Activated gamma-delta T cell (primary cell): ENCODE measurements at places on chromosomes 13 and 19.

DNA sequence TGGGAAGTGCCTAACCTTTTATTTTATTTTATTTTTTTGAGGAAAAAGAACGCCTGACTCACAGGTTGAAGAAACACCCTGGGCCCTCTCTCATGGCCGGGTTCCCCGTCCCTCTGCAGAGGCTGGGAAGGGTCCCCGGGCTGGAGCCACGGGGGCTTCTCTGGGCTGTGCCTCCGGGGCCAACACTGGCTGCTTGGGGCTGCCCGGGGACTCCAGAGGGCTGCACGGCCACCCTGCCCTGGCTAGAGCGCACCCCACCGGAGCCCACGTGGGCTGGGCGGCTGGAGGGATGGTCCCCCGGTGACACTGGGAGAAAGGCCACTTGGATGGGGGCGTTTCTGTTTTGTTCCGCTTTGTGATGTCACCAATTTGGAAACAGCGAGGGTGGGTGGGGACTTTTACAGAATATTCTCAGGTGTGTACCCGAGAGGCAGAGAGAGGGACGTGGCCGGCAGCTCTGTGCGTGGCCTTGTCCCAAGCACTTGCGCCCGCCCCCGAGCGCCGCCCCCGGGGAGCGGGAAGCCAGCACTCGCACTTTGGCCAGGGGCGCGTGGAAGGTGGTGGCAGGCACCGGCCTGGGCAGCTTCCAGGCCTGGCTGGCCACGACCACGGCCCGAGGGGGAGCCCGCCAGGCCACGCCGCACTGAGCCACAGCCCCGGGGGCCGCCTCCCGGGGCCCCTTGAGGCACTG, 13.9 kb upstream of the GNA15 start:
- DNase-seq: no peak

DNA sequence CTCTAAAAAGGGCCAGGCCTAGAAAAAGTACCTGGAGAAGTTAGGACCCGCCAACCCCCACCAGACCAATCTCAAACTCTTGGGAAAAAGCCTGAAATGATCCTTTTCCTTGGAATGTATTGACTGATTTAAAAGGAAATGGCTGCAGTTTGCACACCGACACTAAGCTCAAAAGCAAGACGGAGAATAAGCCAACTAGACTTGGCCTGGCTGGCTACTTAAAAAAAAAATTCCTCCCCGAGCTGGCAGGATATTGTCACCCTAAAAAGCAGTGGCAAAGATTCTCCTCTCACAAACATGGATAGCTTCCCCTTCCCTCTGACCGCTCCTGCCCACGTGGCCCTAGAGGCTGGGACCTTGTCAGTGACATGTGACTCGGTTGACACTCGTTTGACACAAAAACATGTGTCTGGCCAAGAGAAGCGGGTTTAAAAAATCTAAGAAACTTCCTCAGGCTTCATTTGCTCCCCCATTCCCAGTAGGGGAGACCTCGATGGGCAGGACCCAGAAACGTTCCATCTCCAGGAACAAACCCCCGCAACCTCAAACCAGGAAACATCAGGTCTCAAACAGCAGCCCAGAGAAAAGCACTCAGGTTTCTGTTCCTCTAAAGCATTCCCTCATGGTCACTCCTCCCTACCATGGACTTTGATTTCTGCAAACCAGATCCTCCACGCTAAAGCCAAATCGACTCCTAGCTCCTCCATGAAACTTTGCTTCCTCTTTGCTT, 1.3 kb downstream of the RFX1 start:
- no peak for DNase-seq

GRCh38 chr19:4922530-4923275, 13.4 kb downstream of the UHRF1 start:
- no peak for DNase-seq

GRCh38 chr13:57739543-57740190, 108.1 kb downstream of the PCDH17 start:
- DNase-seq: no peak

DNA sequence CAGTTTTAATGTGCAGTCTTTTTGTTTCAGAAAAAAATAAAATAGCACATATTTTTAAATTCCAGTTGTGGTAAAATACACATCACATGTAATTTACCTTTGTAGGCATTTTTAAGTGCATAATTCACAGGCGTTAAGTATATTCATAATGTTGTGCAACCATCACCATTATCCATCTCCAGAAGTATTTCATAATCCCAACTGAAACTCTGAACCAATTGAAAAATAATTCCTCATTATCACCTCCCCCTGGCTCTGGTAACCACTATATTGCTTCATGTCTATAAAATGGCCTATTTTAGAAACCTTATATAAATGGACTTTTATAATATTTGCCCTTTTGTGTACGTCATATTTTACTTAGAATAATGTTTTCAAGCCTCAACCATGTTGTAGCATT, 756.5 kb upstream of the KLHL1 start:
- DNase-seq: no peak

- DNase-seq: no peak
These were observed 335.2 kb downstream of the MYO16 start for GRCh38 chr13:108964606-108965005.

DNA sequence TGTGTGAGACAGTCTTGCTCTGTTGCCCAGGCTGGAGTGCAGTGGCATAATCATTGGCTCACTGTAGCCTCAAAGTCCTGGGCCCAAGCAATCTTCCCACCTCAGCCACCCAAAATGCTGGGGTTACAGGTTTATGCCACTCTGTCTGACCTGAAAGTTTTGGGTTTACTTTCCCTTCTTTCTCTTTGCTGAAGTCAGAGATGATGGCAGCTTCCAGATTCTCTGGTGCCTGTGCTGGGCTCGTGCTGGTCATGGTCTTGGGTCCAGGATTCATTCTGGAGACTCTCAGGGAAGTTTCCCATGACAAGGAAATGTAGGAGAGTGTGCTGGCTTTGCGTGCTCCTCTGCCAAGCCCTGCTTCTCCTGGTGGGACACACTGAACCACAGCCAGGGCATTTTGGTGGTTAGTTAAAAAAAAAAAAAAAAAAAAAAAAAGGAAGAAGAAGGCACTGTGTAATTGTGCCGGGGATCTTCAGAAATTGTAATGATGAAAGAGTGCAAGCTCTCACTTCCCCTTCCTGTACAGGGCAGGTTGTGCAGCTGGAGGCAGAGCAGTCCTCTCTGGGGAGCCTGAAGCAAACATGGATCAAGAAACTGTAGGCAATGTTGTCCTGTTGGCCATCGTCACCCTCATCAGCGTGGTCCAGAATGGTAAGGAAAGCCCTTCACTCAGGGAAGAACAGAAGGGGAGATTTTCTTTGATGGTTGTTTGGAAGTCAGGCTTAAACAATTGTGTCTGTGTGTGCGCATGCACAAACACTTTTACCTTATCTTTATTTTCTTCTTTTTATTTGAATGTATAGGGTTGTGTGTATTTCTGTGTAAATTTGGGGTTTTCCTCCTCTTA, at the start of gene ALOX5AP:
Gene ALOX5AP (plus strand): TSS at position 519 of the 847 bp plus-strand sequence. CDS start 63 bp downstream, at position 582.
- DNase-seq: no peak

GRCh38 chr13:67224148-67224846, 5.8 kb downstream of the PCDH9 start:
- no peak for DNase-seq

- no peak for DNase-seq
These were observed 28.6 kb upstream of the HTR2A start for GRCh38 chr13:46925486-46925885.

- no peak for DNase-seq
These were observed 7.0 kb downstream of the PDX1 start for GRCh38 chr13:27926644-27927434.

DNA sequence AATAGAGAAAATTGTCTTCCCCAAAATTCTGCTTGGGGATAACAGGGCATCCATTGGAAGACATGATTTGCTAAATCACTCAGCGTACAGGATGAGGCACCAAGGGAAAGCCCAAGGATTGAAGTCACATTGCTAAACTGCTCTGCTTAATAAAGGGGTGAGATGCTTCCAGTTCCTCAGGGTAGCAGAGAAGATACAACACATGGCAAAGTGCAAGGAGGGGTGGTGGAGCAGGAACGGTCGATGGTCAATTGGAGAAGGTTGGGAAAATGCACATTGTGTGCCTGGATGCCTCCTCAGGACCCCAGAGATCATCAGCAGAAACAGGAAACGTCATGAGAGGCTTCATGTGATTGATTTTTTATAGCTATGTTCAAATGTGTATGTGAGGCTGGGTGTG, 116.3 kb upstream of the SOX1 start:
- DNase-seq: no peak

DNA sequence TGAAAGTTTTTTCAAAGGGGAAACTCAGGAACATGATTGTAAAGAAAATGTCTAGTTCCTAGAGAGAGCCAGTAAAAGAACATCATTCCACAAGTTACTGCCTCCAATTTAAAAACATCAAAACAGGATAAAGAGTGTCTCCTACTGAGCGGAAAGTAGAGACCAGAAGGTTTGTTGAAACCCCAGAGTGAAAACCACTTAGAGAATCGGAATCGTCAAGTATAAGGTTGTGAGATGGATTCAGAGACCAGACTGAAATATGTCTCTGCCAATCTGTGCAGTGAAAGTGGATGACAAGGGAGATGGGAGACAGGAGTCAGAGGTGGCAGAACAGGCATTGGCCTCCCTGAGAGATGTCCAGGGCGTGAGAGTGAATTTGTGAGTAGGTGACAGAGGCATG, 133.4 kb downstream of the GPC6 start:
- no peak for DNase-seq

GRCh38 chr19:13505761-13506470, 363 bp downstream of the CACNA1A start:
- no peak for DNase-seq

DNA sequence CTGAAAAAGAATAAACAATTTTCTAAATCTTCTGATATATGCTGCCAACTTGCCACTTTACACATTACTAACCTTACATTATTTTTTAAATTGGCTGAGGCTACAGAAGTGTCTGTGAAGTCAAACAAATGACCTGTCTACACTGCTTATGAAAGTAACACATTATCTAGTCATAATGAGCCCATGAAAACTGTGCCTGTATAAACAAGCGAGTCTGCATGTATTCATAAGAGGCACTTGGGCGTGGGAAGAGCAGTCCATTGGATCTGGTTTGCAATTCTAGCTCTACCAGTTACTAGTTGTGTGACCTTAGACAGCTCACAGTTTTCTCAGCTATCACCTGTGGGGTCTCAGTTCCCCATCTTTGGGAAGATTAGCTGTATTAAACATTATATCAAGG, 3.1 kb downstream of the VPS36 start:
- DNase-seq: no peak

DNA sequence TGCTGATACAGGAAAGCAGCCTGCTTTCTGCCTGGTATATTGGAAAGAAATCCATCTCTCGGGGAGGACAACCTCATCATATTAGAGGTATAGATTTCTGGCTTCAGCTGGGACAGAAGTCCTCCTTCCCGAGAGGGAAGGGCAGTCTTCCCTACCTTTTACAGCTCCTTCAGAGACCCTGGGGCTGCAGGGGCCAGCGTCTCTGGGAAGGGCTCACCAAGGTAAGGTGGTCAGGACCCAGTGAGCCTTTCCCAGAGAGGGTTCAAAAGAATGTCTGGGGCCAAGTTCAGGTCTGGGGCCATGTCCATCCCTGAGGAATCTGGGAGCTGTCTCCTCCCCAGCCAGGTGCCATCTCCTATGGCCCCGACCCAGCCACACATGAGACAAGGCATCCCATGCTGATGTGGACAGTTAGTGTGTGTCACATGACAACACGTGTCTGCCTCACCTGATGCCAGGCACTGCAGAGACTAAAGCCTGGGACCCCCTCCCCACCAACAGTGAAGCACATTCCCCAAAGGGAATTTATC, 136.4 kb downstream of the URI1 start:
- DNase-seq: no peak

GRCh38 chr19:47363758-47364531, 14.8 kb downstream of the DHX34 start:
- no peak for DNase-seq

DNA sequence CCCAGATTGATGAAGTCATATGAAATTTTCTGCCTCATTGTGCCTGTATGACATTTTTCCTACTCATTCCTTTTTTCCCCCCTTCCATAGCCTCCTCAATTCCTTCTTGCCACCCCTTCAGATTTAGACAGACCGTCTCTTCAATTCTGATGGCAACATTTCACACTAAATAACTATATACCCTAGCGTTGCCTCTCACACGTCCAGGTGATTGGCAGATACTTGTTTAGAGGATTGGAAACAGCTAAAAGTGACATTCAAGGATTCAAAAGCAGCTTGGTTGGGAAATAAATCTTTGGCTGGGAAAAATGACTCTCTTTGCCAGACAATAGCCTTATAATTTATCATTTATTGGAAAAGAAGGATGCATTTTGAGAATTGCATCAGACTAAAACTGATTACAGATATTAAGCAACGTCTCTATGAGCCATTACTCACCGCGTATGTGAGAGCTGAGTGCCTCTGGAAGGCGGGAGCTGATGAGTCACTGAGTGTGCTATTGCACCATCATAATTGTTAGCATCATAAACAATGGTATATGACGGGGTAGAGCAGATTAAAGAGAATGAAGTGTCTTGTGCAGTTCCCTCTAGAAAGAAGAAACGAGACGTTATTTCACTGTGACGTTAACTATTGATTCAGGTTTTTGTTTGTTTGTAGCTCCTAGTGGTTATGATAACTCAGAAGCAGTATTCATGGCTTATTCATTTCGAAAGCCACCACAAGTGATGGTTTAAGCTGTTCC, 61.1 kb upstream of the FAM216B start:
- DNase-seq: no peak

DNA sequence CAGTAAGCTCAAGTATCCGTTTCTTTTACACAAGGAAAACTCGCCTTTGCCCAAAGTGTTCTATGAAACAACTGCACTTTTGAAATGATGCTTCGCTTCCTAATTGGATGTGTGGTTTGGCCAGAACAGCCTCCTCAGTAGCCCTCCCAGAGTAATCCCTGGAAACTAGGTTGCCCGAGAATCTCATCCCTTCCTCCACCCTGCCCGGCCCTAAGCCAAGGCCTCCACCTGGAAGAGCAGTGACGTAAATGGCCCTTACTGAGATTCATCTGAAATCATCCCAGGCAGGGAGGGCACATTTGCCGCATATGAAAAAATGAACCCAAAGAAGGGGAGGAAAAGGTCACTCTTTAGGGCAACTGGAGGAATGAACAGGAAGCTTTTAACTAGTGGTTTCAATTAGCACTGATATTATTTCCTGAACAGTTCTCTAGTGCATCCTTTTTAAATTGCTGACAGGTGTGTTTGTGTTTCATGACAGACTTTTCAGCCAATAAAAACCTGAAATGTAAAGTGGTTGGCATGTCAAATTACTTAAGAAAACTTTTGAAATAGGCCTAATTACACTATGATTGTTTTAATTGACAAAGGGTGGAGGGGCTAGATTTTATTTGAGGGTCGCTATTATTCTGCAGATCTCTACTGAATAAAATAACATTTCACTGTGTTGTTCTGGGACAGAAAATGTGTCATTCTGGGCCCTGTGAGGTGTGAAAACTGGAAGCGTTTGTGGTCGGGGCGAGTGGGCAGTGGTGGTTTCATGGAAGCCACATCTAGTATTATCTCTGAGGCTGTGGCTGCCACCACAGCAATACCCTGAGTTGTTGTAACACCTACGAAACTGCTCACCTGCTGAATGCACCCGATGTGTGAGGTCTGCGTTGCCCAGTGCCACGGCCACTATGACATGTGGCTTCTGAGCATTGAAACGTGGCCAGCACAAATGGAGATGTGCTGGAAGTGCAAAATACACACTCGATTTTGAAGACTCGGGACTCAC, 112.1 kb downstream of the ZIC5 start:
- DNase-seq: no peak
